ENCODE measurements at places on chromosomes 6 and 20.
A peak's percentile ranks its signal among the peaks of the same experiment; 100 is the strongest.

- DNase-seq = no peak
Measured at GRCh38 chr6:118387921-118388701, 160.0 kb upstream of the PLN start.

DNA sequence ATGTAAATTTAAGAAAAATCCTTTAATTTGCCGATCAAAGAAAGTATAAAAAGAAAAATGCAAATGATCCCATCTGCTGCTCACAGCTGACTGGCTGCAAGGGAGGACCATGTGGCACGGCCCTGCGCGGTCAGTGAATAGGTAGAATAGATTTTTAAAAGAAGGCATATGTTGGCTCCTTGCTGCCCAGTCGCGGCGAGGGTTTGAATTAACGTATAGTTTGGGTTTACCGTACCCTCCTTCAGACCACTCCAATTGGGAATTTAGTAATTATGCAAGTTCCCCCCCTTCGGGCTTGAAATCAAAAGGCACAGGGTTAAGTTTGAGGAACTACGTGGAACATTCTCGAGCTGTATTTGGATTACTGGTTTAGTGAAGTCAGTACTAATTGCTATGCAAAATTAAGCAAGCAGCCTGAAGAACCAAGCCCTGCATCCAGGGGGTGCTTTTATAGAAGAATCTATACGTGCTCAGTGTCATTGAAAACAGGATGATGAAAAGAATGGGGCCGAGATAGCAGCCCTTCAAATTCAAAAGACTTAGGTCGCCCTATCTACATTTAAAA is 1.1 kb upstream of the BEND3 start:
- peak; percentile 96 for DNase-seq

DNA sequence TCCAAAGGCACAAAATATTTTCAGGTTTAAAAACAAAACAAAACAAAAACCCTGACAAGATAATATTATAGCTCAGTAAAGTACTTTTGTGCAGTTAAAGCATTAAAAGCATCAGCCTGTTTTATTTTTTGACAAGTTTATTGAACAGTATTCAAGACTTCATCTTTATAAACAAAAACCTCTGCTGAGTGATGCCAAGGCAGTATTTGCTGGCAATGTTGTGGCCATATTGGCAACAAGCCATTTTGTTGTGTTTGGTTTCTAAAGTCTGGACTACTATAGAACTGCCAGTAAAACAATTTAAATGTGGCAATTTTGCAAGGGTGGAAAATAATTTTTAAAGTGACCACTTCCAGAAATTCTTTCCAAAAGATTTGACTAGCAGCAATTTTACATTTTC is 15.9 kb downstream of the CPNE1 start:
- DNase-seq = no peak

GRCh38 chr6:6461138-6461537 is 127.4 kb upstream of the LY86 start:
- DNase-seq = no peak

DNA sequence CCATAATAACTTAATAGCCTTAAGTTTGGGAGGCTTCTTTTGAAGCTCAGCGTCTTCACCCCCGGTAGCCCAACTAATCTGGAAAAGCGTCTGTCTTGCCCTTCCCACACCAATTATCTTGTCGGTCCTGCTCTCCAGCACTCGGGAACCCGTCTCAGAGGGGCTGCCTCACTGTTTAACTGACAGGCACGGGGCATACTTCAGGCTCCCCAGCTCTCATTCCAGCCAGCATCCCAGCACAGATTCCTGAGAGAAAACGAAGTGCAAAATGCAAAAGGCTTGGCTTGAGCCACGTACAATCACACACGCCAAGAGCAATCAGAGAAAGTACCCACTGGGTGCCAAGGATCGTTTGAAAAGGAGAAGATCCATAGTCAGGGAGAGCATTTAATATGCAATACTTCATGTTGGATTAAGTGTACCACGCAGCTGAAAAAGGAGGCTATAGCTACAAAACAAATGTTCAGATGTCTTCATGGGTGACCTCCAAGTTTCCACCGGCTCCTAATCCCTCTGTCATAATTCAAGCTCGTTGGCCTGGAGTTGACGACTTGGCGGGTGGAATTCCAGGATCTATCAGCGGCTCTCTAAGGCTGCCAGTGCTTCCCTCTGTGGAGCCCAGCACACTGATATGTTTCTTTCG is 53.7 kb upstream of the STX16 start:
- no peak for DNase-seq

DNA sequence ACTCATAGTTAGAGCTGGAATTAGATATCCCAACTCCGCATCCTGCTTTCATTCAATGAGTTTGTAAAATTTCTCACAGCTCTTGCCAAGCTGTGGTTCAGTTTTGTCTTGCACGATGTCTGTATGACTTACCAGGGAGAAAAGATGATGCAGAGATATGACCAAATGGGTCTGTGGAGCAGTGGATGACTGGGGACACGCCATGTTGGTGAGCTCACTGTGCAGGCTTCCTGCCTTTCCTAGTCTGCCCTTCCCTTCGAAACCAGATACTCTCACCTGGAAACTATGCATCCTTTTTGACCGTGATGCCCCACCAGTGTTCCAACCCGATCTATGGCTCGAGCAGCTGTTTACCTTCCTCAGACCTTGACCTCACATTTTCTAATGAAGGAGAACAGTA is 262.7 kb upstream of the BMP2 start:
- no peak for DNase-seq

- no peak for DNase-seq
Measured at GRCh38 chr20:1987826-1988225, 6.0 kb downstream of the PDYN start.
